ENCODE measurements at places on chromosomes 2 and 18. TPM values are rescaled to one million over a fixed set of nuclear protein-coding genes. Genes with fewer than 3 reads are reported as not detected.

Gene PSMA8
- total RNA-seq: 0.27 TPM

DNA sequence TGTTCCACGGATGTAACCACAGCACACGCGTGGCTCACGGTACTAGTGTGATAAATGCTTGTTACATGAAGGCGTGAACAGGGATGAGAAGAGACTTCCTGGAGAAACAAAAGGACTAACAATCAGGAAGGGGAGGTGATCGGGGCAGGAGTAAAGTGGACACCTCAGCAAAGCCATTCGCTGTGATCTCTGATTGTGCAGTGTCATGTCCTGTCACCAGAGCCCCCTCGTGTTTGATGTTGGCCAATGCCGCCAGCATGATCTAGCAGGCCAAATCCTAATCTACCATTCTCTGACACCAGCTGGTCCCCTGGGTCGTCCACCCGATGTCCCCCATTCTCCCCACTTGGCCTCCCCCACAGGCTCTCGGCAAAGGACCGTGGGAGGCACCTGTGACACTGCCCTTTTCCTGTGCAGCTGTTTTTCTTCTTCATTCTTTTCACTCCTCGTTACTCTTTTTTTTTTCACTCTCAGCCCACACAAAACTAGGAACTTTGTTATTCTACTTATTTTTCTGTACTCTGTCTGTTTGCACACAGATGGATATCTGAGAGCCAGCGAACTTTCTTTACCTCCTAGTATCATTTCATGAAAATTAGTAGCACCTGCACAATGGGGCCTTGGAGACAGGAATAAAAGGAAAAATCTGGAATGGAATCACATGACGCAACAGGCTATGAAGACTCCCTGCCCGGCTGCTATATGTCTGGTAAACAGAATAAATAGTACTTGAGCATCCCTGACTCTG lies 146.8 kb downstream of the TGIF1 start:
- DNase-seq: peak; percentile 13

- DNase-seq: no peak
Observed at GRCh38 chr2:181602017-181602416, 54.9 kb downstream of the CERKL start.

- DNase-seq: no peak
Observed at GRCh38 chr2:24352664-24353063, 7.7 kb downstream of the ITSN2 start.

DNA sequence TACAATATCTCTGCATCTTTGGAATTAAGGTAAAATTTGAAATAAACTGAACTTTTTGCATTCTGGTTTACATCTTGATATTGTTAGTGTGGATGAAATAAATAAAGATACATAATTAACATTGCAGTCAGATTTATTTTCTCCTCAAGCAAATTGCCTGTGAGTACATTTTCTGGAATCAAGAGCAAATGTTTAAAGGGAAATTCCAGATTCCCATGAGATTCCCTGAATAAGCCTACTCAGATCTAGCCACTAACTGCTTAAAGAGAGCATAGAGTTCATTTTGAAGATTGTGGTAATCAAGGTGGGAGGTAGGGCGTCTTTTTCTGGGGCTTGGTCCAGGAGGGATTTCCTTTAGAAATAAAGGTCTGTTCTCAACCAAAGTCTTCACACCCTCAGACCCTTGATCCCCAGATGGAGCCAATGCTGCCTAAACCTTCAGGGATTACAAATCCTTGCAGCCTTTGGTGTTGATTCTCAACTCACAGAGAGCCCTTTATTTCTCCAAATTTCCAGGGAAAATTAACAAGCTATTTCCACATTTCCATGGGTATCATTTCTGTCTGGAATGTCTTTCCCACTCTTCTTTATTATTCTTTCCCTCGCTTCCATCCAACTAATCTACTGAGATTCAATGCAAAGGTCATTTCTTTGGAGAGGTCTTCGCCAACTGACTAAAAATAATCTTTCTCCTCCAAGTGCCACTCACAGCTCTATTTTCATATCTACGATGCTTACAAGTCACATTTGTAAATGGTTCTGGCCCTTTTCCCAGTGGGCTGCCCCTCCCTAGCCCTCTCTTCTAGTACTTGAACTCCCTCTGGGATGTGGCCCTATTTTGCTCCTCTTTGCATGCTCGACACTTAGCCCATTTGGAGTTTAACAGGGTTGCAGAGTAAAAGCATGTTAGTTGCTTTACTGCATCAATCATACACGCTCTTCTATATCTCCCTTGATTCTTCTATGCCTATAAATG lies 79.8 kb upstream of the SPATS2L start:
- no peak for DNase-seq

GRCh38 chr2:241637795-241638660 lies 535 bp downstream of the ATG4B start:
- peak; percentile 18 for DNase-seq

- no peak for DNase-seq
Observed at GRCh38 chr18:35172451-35173035, 68.3 kb upstream of the ZNF397 start.

- no peak for DNase-seq
Observed at GRCh38 chr2:162579986-162580385, 236.1 kb downstream of the GCA start.

Measured in CD4-positive, alpha-beta T cell (primary cell).